ENCODE measurements at places on chromosomes 6 and 20. TPM values are rescaled to one million over a fixed set of nuclear protein-coding genes. Genes with fewer than 3 reads are reported as not detected.

The IPCEF1 gene
- 13.1 TPM for total RNA-seq

The PAX1 gene
- total RNA-seq = 12.3 TPM

The PRL gene
- total RNA-seq = 1.1 TPM

The PRELID3B gene
- 61.9 TPM for total RNA-seq

The ADGRB3 gene
- 0.09 TPM for total RNA-seq

The RAET1E gene
- total RNA-seq = 0.05 TPM

The CPXM1 gene
- 11.9 TPM for total RNA-seq

DNA sequence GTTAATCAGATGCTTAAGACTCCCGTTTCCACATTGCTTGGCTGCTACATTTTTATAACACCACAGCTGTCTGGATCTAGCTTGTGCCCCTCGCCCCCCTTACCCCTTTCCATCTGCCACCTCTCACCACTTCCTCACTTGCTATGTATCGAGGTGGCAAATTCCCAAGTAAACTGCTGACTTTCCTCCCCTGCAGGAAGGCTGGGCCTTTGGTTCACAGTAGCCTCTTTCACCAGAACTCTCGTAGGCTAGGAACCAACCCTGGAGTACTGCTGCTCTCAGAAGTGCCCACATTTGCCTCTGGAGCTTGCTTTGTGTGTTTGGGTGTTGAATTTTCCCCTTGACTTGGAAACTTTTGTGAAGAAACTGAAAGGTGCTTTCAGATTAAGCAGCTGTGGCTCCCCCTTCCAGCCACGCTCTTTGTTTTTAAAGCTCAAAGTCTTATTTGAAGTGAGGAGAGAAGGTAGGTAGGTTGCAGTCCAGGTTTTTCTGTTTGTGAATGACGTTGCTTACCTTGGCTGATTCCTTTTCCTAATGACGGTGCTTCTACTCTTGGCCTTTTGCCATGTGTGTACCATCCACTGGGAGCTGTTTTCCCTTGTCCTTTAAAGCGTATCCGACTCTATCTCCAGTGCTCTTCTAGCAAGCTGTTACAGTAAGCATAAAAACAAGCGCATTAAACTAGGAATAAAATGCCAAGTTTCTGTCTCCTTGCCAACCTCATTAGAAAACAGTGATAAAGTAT, 90.4 kb downstream of the CARMIL1 start:
- H3K27me3 ChIP-seq = no peaks in the 10 kb centered on the region
- peaks cover 49% of the 10 kb centered on the region for H3K4me1 ChIP-seq
- peak overlapping the region; percentile 92 for H3K27ac ChIP-seq
- no peaks in the 10 kb centered on the region for H3K36me3 ChIP-seq
- peak; percentile 44 for DNase-seq
- H3K4me3 ChIP-seq = peak overlapping the region; percentile 11

DNA sequence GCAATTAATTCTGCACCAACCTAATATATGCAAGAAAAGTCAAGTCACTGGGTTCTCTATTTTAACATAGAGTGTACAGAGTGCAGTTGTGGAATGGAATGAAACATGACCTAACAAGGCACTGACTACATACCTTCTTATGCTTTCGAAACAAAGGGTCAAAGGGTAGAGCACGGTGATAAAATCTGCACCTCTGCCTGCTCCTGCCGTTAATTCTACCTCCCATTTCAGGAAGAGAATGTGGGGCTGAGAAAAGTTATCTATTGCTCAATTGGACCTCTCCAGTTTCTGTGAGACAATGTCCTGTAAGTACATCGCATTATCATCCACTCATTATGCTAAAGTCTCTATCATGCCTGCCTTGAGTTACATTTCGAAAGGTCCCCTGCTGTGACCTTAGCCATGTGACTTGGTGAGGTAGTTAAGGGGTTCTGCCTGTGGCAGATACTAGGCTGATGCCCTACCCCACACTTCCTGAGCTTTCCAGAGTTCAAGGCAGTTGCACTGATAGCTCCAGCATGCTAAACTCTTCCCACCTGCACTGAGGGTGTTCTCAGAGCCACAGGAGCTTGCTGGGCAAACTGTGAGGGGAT, 14.0 kb upstream of the MOCS1 start:
- peaks cover 2% of the 10 kb centered on the region for H3K4me1 ChIP-seq
- H3K36me3 ChIP-seq = no peaks in the 10 kb centered on the region
- no peak for DNase-seq

DNA sequence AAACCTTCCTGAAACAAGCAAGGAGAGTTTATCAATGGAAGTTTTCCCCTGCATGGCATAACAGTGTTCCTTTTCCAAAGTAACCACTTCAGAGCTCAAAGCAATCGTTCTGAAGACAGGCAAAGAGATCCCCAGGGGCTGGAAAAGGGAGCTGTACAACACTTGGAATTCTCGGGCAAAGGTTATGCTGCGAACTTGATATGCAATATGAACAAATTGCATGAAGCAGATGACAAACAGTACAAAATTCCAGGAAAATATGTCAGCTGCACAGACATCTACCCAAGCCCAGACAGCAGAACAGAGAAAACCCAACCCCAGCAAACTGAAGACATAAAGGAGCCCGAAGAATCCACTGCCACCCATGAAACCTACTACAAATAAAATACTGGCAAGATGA, 18.4 kb downstream of the POPDC3 start:
- no peaks in the 10 kb centered on the region for H3K4me1 ChIP-seq
- no peak for DNase-seq
- H3K27me3 ChIP-seq = no peaks in the 10 kb centered on the region
- H3K4me3 ChIP-seq = no peak overlapping the region

DNA sequence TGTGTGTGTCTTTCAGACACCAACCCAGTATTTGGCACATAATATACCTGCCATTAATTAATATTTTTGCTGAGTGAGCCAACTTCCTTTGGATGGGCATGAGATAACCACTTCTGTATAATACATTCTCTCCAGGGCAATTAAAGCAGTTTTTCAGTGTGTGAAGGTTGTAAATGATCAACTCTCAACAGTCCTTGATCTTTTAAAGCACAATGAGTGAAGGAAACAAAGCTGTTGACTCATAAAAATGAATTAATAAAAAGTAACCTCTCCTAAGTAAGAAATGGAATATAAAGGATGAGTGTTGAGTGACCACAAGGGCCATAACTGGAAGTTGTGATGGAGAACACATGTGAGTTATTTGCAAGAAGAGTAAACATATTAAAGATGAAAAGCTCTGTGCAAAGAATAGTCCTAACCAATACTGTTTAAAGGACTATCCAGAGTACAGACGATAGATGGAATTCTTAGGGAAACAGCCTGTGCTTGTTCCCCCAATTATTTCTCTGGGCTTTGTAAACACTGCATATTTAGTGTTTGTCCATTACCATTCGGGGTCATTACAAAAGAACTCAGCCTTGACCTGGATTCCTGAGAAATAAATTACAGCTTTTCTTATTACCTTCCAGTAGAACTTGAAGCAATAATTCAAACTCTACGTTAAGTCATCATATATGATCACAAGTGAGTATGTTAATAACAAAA, 446.2 kb downstream of the PLCB1 start:
- no peak overlapping the region for H3K27ac ChIP-seq
- H3K4me1 ChIP-seq = no peaks in the 10 kb centered on the region
- H3K36me3 ChIP-seq = no peaks in the 10 kb centered on the region

DNA sequence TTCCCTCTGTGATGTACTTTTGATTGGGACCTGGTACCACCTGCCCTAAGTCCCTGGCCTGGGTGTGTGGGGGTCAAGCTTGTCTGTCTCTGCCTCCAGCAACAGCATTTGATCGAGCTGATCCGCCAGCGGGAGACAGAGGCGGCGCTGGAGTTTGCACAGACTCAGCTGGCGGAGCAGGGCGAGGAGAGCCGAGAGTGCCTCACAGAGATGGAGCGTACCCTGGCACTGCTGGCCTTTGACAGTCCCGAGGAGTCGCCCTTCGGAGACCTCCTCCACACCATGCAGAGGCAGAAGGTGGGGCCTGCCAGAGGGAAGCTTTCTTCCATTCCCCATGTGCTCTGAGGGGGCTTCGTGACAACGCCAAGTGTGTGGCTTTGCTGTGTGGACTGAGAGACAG, 5.4 kb downstream of the GID8 start:
- no peak overlapping the region for H3K27ac ChIP-seq
- peaks cover 16% of the 10 kb centered on the region for H3K4me1 ChIP-seq
- H3K4me3 ChIP-seq = no peak overlapping the region

- DNase-seq = no peak
- H3K4me3 ChIP-seq = no peak within 1 kb of the TSS
- no peaks in the 10 kb centered on the region for H3K4me1 ChIP-seq
- peak within 1 kb of the TSS; percentile 66 for H3K27ac ChIP-seq
- H3K27me3 ChIP-seq = no peaks in the 10 kb centered on the region
These were observed at the start of gene HLA-DOB for GRCh38 chr6:32816746-32817204. Gene HLA-DOB (minus strand): TSS chr6:32817002. CDS start chr6:32816951, 51 bp downstream.

- DNase-seq = no peak
- H3K27me3 ChIP-seq = peaks cover 22% of the 10 kb centered on the region
- H3K4me3 ChIP-seq = no peak overlapping the region
- H3K4me1 ChIP-seq = no peaks in the 10 kb centered on the region
These were observed 166.2 kb downstream of the TRIM27 start for GRCh38 chr6:28757429-28758045.

DNA sequence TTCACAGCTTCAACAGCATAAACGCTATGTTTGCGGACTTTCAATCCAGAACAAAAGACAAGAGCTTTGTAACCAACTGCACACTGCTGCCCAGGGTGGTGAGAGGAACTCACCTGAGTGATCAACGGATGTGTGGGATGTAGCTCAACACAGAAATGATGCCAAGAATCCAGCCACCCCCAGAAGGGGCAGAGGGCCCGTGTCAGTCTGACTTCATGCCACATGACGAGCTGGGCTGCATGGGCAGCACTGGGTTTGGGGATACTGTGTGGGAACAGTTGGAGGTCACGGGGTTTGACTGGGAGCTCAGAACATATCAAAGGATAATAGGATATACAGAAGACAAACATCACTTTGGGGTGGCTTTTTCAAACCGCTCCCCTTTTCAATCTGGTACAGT, 79.4 kb upstream of the TRAF3IP2 start:
- no peak overlapping the region for H3K4me3 ChIP-seq
- H3K4me1 ChIP-seq = peaks cover 4% of the 10 kb centered on the region
- peaks cover 64% of the 10 kb centered on the region for H3K36me3 ChIP-seq
